ENCODE measurements at places on chromosomes 2 and 18.

DNA sequence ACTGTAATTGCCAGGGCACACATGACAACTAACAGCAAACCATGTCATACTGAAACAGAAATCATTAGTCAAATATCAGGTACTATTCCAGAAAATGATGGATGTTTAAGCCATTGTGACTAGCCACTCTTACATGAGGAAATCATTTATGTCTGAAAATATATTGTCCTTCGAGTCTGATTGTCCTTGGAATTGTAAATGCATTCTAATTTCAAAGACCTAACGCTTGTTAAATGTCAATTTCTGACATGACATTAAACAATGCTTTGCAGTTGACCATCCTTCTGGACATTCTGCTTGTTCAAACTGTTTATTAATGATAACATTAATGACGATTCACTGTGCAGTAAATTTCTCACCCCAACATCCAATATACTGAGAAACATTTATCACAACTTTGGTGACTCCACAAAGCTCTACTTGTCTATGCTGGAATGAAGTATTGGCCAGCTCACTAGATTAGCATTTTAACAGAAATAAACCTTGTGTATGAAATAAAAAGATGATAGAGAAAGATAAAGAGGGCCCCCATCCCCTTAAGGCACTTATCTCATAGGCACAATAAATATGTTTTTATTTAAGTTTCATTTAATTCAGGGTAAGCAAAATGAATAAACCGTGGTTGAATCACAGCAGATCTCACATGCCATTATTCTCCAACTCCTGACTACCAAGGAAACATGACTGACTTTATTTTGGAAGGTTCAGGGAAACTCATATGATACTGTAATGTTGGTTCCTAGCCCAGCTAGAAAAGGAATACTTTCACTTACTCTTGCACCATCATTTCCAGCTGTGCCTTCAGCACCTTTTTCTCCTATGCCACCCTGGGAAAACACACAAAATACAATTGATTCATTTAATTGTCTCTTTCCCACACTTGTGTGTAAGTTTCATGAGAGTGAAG lies 82.3 kb downstream of the COL3A1 start:
- DNase-seq = no peak

- DNase-seq = no peak
These were observed 24.9 kb downstream of the PECR start for GRCh38 chr2:216056739-216057138.

GRCh38 chr2:26640331-26640745 lies 828 bp downstream of the CIB4 start:
- no peak for DNase-seq

DNA sequence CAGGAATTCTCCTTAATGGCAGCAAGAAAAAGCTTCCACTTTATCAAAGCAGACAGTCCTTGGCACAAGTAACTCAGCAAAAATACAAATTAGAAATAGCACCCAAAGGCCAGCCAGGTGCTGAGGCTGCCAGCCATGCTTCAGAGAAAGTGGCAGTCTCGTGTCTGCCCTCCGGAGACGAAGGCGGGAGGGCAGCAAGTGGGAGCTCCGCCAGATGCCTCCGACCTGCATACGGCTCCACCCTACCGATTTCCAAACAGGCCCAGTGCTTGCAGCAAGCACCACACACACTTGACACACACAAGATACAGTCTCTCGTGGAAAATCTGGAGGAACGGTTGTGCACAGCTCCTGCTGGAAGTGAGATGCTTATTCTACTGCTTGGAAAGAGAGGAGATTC lies 134.9 kb upstream of the REV1 start:
- DNase-seq = no peak

DNA sequence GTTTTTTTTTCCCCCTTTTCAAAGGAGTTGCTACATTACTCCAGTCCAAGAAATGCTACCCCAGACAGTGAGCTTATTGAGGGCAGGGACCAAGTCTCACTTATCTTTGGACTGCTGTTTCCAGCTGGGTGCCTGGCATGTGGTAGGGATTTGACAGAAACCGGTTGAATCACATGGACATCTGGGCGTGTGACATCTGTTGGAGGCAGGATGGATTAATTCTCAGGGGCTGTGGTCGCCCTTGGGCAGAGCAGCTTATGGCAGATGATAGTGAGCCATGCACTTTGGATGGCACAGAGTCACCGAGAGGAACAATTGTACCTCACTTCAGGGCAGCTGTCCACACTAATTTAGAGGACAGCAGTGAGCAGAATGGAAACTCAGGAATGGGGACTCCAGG lies 254.6 kb upstream of the ID2 start:
- no peak for DNase-seq

- DNase-seq = no peak
These were observed 7.0 kb upstream of the PAX3 start for GRCh38 chr2:222305516-222306392.

- DNase-seq = no peak
These were observed 19.0 kb downstream of the RPL37A start for GRCh38 chr2:216517447-216518225.

- no peak for DNase-seq
These were observed 141.4 kb downstream of the VAPA start for GRCh38 chr18:10055125-10055750.

GRCh38 chr2:26580751-26581150 lies 60.4 kb downstream of the CIB4 start:
- DNase-seq = no peak

- DNase-seq = no peak
These were observed 58.6 kb upstream of the DOCK10 start for GRCh38 chr2:225100856-225101294.

GRCh38 chr2:56299171-56299691 lies 115.4 kb downstream of the CCDC85A start:
- DNase-seq = no peak

DNA sequence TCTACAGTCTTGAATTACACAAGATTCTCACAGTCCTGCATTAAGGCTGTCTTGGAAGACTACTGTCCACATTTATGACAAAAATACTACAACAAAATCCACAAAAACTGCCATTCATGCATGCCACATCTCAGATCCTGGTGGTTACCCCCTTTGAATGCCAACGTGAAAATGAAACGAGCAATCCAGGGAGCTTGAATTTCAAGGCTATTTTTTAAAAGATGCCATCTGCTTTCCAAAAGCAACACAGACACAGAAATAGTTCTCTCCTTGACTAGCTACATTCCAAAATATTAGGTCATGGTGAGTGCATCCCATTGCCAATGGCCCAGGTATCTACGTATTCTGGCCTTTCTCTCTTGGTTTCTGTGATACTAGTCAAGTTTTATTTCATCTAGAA lies 36.3 kb downstream of the IRS1 start:
- DNase-seq = no peak

DNA sequence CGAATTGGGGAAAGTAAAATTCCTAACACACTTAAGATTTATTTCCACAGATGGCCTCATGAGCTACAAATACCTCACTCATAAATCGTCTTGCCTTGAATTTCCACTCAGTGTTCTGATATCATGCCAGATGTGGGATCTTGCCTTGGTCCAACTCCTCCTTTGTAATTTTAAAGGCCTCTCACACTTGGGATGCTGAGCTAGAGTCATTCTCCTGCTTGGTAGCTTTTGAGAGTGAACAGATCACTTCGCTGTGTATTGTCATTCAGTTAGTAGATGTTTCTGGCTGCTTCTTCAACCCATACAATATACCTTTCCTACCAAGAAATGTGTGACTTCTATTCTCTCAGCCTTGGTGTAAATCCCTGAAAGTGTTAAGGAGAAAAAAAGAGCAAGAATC lies 309.2 kb downstream of the NRXN1 start:
- DNase-seq = no peak

- DNase-seq = no peak
These were observed 185.0 kb downstream of the TMEM18 start for GRCh38 chr2:492178-492577.
